ENCODE measurements at places on chromosomes 12 and 14. TPM values are rescaled to one million over a fixed set of nuclear protein-coding genes. Genes with fewer than 3 reads are reported as not detected.

TMPRSS12 gene
- polyA plus RNA-seq = not detected

GRCh38 chr12:25151476-25151875 is 43.5 kb downstream of the DNAI7 start:
- peak; percentile 100 for DNase-seq

DNA sequence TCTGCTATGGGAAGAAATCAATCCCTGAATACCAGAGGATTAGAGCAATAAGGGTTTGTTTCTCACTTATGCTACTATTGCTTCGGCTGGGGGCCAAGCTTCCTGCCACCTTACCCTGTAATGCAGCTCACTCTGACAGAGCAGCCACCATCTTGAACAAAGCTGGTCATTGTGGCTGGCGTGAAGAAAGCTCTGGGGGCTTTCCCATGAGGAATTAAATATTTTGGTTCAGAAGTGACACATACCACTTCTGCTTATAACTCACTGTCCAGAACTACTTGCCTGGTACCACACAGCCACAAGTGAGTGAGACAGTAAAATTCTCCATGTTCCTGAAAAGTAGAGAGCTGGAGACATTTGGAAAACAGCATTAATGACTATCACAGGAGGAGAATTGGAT is 82.6 kb downstream of the GALNT8 start:
- no peak for DNase-seq

GRCh38 chr14:101947577-101947903 is 16.8 kb upstream of the DYNC1H1 start:
- DNase-seq = no peak

DNA sequence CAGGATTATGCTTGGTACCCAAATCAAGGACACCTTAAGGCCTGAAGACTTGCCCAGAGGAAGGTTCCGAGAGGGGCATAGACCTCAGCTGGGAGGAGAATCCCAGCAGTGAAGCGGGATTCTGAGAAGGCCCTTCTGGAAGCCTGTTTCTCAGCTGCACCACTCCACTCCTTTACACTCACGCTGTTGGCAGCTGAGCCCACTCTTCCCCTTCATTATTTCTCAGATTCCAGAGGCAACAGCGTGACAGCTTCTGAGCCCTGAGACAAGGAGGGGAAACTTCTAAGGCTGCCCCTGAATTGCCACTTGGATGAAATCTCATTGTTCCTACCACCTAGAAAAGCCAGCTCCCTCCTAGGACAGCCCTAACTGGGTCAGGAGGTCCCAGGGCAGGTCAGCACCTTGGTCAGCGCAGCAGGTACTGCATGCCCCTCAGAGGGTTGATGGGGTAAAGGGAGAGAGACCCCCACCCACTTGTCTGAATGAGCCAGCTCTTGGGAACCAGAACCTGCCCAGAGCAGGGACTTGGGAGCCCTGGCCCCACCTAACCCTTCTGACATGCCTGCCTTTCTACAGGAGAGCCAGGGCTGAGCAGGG is 53.9 kb downstream of the ISCA2 start:
- DNase-seq = no peak

DNA sequence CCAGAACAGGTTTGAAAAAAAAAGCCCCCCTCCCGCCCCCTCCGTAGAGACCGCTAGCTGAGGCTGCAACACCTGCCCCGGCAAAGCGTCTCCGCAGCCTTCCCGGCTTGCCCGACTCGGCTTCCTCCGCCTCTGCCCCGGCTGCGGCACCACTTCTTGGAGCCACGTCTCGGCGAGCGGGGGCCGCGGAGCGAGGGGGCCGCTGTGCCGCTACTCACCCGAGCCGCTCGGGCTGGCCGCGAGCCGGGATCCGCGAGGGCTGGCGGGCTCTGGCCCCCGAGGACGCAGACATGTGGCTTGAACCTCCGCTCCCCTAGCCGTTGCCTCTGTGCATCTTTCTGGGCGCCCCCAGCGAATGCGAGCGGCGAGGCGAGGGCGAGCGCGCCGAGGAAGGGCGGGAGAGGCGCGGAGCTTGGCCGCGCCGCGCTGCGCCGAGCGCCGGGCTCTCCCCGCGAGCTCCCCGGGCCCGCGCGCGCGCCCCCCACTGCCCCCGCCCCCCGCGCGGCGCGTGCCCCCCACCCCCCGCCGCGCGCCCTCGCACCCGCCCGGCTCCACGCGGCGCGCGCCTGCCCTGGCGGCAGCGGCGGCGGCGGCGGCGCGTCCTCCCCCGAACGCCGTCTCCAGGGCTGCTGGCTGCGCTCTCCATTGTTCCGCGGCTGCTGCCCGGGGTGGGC is 249.5 kb downstream of the APAF1 start:
- DNase-seq = no peak

- DNase-seq = no peak
Observed at GRCh38 chr12:88503281-88503703, 77.0 kb downstream of the KITLG start.
